ENCODE measurements at places on chromosomes 7 and 10.

GRCh38 chr10:124676416-124677062 is 67.6 kb downstream of the FAM53B start:
- no peak for DNase-seq

DNA sequence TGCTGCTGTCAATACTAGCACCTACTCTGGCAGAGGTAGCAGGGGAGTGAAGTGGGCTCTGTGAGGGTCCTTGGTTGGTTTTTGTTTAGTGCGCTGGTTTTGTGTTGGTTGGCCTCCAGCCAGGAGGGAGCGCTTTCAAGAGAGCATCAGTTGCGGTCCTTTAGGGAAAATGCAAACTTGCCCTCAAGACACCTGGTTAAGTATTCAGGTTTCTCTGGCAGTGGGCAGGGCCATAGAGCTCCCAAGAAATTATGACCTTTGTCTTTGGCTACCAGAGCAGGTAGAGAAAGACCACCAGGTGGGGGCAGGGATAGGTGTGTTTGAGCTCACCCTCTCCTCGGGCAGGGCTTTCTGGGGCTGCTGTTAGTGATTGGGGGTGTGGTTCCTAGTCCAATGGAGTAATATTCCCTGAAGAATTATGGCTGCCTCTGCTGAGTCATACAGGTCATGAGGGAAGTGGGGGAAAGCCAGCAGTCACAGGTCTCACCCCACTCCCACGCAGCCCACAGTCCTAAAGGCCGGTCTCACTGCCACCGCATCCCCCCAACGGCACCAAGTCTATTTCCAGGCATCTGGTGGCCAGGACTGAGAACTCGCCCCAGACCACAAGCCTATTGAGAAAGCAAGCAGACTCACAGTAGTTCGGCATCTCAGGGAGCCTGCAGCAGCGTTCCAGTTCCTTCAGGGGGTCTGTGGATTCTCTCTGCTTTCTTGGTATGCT is 280.5 kb downstream of the SFMBT2 start:
- no peak for DNase-seq

- no peak for DNase-seq
These were observed 167.5 kb downstream of the SEPTIN7 start for GRCh38 chr7:35968140-35968940.

DNA sequence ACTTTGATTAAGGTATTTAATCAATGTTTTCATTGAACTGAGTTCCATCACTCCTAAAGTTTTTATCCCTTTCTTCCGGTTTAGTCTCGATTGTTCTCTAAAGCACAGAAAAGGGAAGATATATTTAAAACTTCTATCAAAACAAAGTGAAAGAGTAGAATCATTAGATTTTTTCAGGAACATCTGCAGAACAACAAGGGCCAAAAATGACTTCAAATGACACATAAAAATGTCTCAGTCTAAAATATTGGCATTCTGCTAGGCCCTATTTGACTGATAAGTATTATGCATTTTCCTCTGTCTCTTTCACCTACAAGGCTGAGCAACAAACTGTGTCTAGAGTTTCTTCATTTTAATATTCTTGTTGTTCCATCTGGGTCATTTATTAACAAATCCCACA is 899.5 kb upstream of the LRRTM3 start:
- no peak for DNase-seq

DNA sequence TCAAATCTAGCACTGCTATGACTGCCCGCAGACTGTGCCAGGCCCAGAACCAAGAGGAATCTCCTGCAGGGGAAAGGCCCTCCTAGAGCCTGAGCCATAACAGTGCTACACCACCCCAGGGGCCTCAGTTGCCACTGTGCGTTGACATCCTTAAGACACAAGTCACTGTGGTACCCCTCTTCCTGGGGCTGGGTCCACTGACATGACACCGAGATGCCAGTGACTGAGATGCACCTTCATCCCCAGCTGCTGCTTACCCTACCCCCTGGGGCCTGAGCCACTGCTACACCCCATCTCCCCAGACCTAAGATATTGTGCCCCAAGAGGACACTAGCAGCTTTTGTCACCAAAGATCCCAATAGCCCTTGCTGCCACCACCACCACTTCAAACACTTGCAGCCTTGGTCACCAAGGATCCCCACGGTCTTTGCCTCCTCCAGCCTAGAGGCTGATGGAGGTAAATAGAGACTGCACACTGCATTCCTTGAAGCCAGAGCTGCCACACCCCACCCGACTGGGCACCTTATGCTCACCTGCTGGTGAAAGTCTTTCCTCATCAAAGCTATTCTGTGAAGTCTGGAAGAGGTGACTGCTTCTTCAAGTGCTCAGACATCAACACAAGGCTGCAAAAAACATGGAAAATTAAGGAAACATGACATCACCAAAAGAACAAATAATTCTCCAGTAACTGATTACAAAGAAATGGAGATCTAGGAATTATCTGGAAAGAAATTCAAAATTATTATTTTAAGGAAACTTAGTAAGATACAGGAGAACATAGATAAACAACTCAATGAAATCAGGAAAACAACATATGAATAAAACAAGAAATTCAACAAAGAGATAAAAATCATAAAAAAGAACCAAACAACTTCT is 40.4 kb upstream of the SHH start:
- DNase-seq = no peak

DNA sequence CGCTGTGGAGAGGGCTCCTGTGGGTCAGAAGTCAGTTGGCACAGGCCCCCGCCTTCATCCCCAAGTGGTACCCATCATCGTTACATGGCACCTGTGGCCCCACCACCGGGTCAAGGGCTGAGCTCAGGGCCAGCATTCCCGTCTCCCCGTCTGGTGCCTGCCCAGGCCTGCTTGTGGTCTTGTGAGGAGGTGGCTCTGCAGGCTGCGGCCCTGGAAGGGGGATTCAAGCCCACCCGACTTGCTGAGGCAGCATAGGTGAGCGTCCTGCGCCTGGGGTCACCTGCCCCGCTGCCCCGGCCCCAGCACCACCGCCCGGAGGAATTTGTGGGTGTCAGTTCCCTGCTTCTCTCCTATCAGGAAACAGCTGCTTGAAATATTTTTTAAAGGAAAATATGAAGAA is 53.0 kb upstream of the EN2 start:
- DNase-seq = no peak

- DNase-seq = no peak
These were observed 116.1 kb upstream of the ACBD5 start for GRCh38 chr10:27356738-27357137.

GRCh38 chr10:49761789-49762565 is at the start of gene OGDHL:
Gene OGDHL, minus strand, starts transcription at chr10:49762323. Its CDS starts 3,731 bp downstream, at chr10:49758592.
- peak; percentile 27 for DNase-seq

GRCh38 chr7:899806-900205 is 23.5 kb downstream of the GET4 start:
- no peak for DNase-seq

- DNase-seq = peak; percentile 56
These were observed 35.0 kb downstream of the AUTS2 start for GRCh38 chr7:69633122-69633831.

- no peak for DNase-seq
These were observed 632.9 kb upstream of the FOXK1 start for GRCh38 chr7:4049202-4049601.

GRCh38 chr7:91713669-91714068 is 166.8 kb downstream of the MTERF1 start:
- no peak for DNase-seq

DNA sequence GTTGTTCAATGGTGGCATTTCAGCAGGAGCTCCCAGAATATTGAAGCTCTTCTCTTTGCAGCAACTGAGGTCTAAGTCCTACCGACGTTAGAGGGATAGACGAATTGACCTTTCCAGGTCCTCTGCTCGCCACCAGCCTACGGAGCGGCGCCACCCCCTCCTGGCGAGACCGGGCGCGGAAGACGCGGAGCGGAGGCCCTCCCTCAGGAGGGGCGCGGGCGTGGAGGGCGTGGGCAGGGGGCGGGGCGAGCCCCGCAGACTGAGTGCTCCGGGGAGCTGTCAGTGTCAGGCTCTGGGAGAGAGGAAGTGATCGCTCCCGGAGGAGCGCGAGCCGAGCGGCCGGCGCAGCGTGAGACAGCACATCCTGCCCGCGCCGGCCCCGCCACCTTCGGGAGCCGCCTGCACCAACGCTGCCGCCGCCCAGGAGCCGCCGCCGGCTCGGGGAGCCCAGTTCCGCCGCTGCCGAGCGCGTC is at the start of gene DYNC1I1:
TSS of gene DYNC1I1 (plus strand) at position 257 of the 473 bp plus-strand sequence. CDS start 32,176 bp downstream, outside the sequence.
- DNase-seq = peak; percentile 75

DNA sequence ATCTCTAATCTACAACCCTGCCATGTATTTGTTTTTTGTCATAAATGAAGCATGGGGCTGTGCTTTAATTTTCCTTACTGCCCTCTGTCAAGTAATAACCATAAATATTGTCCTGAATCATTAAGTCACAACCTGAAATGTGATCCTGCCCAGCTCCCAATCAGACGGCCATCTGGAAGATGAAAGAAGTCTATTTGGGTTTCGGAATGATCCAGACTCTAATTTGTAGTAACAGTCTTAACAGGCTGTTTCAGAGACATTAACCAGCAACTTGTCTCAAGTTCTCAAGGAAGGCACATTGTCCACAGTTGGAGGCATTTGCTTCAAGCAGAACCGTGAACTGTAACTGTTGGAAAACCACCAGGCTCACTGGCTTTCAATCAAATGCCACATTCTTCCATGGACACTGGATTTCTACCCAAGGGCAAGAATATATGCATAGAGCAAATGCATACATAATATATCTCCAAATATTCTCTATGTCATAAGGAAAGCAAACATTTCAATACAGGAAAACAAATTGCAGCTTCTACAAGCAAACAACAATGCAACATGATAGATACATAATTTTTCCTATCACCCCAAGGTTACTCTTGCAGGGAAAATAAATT is 405.2 kb upstream of the NPVF start:
- no peak for DNase-seq

DNA sequence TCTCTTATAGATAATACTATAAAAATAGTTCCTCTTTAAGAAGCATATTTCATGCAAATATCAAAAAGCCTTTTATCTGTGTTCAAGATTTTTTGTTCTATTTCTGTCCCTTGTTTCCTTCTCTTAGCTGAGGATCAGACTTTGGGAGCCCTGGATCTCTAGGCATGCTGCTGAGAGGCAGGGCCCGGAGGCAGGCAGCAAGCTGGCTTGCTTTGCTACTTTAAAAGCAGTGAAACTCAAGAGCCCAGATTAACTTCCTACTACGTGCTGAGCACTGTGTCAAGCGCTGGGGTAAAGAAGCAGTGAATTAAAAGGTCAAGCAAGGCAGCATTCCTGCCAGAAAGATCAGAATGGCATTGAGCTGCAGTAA is 31.0 kb upstream of the ARID5B start:
- DNase-seq = no peak

GRCh38 chr7:106604303-106604924 is 56.5 kb downstream of the CCDC71L start:
- DNase-seq = no peak

All from NCI-H226 (cell line).